NCI-H1092 (cell line): ENCODE measurements at places on chromosomes 2 and 18.

- peak; percentile 47 for DNase-seq
These were observed 20.5 kb upstream of the KIF1A start for GRCh38 chr2:240840435-240841060.

- DNase-seq: no peak
These were observed 16.9 kb upstream of the SULT1C2 start for GRCh38 chr2:108271691-108272253.

DNA sequence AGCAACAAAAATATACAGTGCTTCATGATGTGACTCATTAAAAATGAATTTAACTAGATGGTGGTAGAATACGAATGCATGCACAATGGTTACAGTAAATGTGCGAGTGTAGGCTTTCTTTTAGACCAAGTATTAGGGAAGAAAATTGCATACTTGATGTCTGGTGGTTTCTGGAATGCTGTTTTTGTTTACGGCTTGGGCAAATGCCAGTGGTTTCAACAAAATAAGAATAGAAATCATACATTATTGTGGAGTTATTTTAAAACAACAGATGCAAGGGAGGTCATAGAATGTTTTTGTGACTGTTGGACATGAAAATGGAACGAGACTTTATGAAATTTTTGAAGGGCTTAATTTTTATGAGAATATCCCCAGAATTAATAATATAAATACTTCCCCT is 580.9 kb downstream of the PLCL1 start:
- no peak for DNase-seq

DNA sequence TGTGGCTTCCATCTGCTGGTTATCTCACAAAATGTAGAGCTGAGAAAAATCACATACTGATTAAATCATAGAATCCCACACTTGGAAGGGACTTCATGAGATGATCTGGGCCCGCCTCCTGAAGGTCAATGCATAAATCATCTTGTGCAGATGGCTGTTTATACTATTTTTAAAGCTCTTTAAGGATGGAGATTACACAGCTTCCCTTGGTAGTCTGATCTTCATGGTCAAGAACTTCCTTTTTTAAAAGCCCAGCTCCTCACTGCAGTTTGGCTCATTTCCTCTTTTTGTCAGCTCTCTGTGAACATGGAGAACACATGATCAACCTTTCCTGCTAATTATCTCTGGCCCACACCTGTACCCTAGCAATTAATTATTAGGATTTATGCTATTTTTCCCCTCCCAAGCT is 25.9 kb downstream of the GCG start:
- DNase-seq: no peak

GRCh38 chr2:216615298-216616082 is 17.7 kb upstream of the IGFBP2 start:
- no peak for DNase-seq

DNA sequence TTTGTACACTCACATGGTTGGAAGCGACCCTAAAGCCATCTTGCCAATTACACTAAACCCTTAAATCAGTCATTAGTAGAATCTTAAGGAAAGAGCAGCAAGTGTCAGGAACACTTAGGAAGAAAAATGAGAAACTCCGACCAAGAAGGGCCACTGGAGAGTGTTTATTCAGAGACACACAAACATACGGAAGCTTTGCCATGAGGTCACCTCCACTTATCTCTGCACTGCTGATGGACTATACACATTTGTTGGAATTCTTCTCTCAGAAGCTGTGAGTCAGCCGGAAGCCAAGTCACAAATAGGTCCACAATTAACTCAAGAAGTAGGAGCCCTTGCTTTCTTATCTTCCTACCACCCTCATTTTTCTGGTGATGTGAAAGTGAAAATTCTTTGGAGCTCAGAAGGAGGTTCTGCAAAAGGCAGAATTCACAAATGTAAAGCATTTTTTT is 21.6 kb downstream of the BMP10 start:
- DNase-seq: no peak
